ENCODE measurements at places on chromosomes 3 and 15.
A peak's percentile ranks its signal among the peaks of the same experiment; 100 is the strongest.

GRCh38 chr15:64892847-64893403, 18.8 kb upstream of the ANKDD1A start:
- DNase-seq, result no peak

- DNase-seq, result no peak
These were observed 1.2 kb downstream of the SETD2 start for GRCh38 chr3:47162697-47163168.

DNA sequence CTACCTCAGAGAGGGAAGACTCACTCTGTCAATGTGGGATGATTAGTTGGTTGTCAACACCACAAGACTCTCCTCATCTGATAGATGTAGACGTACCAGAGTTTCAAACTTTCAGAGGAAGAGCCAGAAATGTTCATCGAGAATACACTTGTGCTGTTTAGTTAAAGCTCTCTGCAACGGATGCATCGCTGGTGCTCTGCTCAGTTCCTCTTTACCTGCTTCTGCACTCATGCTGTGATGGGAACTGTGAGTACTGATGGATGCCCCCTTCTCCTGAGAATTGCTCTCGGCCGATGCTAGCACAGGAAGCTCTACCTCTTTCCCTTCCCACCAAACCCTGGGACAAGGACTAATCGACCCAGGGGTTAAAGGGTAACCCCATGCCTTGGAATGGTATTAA, 51.8 kb upstream of the CCDC54 start:
- DNase-seq, result no peak

- DNase-seq, result peak; percentile 12
These were observed 402.1 kb downstream of the CADM2 start for GRCh38 chr3:85360742-85361387.

GRCh38 chr3:126932188-126932931, 50.6 kb upstream of the PLXNA1 start:
- DNase-seq, result peak; percentile 28

DNA sequence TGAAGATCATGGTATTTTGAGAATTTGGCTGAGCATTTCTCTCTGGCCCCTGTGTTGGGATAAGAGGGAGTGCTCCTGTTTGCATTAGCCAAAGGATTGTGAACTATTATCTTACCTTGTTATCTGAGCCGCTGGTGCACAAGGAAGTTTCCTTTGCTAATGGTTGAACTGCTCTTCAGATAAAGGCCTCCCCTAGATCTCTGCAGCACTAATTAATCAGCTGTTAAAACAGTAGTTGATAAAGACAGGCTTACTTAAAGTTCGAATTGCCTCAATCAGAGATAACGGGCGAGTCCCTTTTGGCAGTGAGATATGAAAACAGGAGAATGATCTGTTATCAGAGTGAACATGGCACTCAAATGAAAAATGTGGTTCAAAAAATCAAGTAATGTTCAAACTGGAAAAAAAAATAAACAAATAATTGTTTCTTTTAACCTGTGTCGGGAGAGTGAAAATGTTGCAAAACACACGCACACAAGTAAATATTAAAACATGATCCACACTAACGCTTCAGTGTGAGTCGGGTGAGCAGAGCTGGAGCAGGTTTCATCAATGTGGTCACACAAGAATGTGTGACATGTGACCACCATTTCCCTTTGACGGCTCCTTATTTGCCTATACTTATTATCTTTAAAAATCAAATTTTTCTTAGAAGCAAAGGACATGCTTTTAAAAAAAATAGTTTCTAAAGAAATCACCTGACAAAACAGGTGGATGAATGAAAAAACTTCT, 469.1 kb downstream of the SOX2 start:
- no peak for DNase-seq

GRCh38 chr3:194168994-194169393, 33.0 kb downstream of the HES1 start:
- no peak for DNase-seq

DNA sequence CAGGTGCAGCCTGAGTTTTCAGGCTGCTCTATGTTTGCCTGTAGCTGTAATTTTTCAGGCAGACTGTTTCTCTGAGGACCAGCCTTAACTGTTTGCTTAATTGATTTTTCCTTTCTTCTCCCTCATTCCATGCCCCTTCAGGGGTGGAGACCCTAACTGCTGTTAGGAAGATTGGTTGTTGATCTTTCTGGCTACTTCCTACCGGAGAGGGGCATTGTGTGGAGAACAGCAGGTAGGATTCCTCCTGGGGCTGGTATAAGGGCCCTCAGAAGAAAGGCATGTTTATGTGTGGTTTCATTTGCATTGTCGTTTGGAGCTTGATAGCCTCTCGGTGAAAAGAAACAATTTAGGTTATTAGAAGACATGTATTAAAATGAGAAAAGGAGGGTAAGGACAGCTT, 56.9 kb upstream of the GOLGA6L2 start:
- no peak for DNase-seq

DNA sequence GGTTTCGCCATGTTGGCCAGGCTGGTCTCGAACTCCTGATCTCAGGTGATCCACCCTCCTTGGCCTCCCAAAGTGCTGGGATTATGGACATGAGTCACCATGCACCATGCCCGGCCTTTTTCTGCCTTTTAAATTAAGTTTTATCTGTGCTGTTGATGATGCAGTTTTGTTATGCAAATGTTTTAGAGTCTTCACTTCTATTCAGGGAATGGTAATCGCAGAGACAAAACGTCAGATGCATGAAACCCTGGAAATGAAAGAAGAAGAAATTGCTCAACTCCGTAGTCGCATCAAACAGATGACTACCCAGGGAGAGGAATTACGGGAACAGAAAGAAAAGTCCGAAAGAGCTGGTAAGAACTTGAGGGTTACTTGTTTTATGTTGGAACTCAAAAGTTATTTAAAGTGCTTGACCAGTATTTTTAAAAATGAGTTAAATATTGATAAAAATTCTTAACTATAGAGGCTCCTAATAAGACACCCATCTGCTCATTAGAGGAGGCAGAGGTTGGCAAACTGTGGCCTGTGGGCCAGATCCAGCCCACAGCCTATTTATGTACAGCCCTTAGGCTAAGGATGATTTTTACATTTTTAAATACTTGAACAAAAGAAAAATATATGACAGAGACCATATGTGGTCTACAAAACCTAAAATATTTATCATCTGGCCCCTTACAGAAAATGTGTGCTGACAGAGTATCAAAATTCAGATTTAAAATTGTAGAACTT, 127.8 kb upstream of the LRRFIP2 start:
- no peak for DNase-seq

DNA sequence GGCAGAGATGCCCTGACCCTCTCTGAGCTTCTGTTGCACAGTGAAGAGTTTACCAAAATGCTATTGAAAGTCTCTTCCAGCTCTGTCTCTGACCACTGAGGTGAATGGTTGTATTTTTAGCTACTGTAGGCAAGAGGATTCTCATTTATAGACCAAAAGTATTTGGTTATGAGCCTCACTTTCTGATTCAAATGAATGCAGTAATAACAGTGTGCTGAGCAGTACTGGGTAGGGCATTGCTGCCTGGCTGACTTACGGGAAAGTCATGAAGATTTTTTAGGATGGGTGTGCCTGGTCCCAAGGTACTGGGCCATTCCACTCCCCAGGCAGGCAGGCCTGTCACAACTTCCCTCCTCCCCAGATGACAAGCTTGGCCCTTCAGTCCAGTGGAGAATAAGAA, 15.5 kb downstream of the PLA1A start:
- DNase-seq, result no peak

GRCh38 chr3:10344147-10344943, 23.4 kb upstream of the SEC13 start:
- peak; percentile 32 for DNase-seq

DNA sequence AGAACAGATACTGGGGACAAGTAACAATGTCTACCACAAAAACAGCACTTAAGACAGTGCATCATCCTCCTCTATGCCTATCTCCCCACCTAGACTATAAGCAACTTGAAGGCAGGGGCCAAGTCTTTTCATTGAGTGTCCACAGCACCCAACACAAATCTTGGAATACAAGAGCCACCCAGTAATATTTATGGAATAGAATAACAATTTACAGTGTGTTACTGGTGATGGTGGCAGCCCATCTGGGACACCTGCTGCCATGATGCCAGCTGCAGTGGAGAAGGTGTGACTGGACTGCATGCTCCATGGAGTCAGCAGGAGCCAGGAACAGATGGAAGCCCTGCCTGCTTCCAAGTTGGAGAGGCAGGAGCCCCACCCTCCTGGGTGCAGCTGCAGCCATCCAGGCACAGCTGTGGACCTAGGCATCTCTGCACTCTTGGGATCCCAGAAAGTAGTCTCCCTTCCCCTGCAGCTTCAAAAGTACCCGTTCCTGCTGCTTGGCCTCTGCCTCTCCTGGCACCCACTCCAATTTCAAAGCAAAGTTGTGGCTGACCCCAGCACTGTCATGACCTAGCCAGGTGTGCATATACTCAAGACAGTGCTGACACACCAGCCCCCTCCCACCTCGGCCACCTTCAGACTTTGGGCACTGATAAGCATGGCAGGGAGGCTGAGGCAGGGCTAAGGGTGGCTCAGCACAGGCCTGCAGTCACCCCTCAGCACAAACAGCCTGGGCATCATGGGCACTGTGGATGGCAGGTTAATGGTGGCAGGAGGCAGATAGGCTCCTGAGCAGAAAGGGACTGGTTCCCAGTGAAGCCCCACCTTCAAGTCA, 94.5 kb downstream of the TPRA1 start:
- DNase-seq, result no peak

DNA sequence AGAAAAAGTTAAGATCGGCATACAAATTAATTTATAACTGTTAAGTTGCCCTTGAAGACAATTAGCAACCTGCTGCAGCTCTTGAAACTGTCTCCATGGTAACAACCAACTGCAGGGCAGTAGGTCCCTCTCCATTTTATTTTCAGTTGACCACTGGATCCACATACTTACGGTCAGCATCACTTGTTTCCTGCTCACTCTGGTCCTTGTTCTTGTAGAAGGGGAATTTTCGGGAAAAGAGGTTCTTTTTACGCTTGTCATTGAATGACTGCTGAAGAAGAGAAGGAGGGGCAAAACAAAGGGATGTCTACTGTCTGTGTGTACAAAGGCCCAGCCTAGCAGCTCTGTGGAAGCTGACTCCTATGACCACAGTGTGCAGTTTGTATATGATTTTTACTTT, 46.8 kb upstream of the MELTF start:
- no peak for DNase-seq

DNA sequence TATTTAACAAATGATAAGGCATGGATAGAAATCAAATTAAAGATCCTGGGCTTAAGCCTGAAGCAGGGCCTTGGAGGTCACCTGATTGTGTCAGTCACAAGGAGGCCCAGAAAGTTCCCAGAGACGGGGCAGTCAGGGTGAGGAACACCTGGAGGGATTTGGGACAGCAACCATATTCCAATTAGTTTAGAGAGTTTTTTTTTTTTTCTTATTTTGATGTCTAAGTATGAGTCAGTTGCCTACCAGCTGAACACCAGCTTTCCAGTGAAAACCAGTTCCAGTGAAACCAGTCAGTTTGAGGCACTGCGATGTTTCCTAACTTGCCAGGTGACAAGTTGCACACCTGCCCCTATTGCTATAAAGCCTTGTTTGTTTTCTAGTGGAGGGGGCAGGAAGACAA, 350.7 kb upstream of the AZI2 start:
- peak; percentile 0 for DNase-seq

DNA sequence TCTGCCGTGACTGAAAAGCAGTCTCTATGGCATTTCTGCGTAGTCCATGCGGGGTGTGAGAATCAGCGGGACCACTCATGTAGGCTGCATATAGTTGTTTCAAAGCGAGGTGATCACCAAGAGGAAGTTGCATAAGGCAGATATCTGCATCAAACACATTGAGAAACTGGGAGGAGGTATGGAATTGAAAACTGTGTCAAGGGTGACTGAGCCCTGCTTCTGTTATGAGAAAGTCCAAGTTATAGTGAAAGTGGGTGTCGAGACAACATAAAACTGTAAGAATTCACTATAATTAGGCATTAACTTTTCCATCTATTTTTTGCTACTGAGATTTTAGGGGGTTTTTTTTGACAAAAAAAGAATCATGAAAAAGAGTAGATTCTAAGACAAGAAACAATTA, 109.3 kb downstream of the ZIC1 start:
- DNase-seq, result no peak

- peak; percentile 86 for DNase-seq
These were observed 235.1 kb downstream of the MYRIP start for GRCh38 chr3:40044487-40044886.

- DNase-seq, result no peak
These were observed 118.4 kb upstream of the TP63 start for GRCh38 chr3:189512821-189513220.

GRCh38 chr3:6281662-6282061, 579.3 kb upstream of the GRM7 start:
- DNase-seq, result no peak

- no peak for DNase-seq
These were observed 124.3 kb upstream of the TRIM42 start for GRCh38 chr3:140553591-140553990.

DNA sequence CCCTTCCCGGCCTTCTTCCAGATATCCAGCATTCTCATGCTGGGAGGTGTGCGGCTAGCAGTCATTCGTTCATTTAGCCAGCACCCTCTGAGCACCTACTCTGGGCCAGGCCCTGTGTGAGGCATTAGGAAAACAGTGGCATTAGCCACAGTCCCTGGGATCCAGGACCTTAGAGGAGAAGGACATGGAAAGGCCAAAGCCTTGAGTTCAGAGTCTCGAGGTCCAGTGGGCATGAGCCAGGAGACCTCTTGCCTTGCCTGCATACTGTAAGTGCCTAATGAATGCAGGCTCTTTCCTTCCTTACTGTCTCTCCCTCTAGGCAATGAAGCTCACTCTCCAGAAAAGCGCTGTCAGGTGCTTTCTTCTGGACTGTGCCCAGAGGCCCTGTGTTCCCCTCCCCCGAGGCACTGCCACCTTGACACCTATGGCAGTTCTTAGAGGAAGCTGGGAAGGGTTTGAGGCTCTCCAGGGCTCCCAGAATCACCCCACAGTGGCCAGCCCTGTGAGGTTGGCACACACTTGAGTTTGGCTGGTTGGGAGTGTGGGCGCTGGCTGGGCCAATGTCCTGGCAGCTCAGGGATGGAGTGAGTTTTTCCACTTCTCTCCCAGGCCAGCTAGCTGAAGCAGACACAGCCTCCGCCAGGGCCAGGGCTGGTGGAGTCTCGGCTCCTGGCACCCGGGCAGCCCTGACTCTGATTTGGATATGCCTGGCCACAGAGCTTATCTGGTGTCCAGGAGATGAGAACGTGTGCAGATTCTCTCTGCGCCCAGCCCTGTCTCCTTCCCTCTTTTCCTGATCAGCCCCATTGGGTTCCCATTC, 5.4 kb downstream of the CORO2B start:
- no peak for DNase-seq

GRCh38 chr3:159532577-159532976, 456.1 kb upstream of the IL12A start:
- DNase-seq, result no peak

- DNase-seq, result no peak
These were observed 142.9 kb downstream of the LRRK1 start for GRCh38 chr15:101062063-101062462.

DNA sequence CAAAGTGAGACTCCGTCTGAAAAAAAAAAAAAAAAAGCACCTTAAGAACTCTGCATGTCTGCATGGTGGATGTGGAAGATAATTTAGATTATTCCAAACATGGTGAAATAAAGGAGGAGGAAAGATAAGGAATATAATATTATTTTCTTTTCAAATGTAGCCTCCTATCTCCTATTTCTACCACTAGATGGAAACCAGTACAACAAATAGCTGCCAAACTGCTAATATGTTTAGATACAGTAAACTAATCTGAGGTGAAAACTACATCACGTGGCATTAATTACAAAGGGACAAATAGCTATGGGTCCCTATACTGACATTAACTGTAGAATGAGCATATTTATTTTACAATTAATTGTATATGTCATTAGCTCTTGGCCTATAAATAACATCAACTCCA, 197.8 kb downstream of the TBC1D5 start:
- no peak for DNase-seq
